ENCODE measurements at places on chromosomes 7 and 10. TPM values are rescaled to one million over a fixed set of nuclear protein-coding genes. Genes with fewer than 3 reads are reported as not detected.
A peak's percentile ranks its signal among the peaks of the same experiment; 100 is the strongest.

Gene NUP205
- polyA plus RNA-seq = 30.9 TPM

DNA sequence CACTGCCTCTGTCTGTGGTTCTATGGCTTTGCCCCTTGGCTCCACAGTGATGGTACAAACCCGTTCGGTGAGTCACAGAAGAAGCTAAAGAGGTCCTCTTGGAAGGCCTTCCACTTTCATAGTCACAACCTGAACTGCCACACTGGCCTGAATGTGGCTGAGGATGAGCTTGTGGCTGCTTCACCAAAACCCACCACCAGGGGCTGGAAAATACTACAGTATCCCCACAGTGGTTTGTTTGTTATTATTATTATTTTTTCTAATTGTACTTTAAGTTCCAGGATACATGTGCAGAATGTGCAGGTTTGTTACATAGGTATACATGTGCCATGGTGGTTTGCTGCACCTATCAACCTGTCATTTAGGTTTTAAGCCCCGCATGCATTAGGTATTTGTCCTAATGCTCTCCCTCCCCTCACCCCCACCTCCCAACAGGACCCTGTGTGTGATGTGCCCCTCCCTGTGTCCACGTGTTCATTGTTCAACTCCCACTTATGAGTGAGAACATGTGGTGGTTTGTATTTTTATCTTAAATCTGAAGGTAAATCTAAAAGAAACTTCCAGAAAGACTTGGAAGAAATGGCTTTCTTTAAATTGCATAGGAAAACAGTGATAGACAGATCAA, 160.8 kb upstream of the NPSR1 start:
- H3K27ac ChIP-seq = no peak overlapping the region
- H3K27me3 ChIP-seq = no peaks in the 10 kb centered on the region
- H3K4me3 ChIP-seq = no peak overlapping the region
- no peak for DNase-seq

Gene HSPA12A
- polyA plus RNA-seq = 16.0 TPM

Gene OR13A1
- not detected for polyA plus RNA-seq

GRCh38 chr7:134088199-134088598, 38.9 kb upstream of the LRGUK start:
- H3K27me3 ChIP-seq = no peaks in the 10 kb centered on the region
- H3K27ac ChIP-seq = no peak overlapping the region
- H3K4me3 ChIP-seq = no peak overlapping the region
- no peak for DNase-seq
- H3K36me3 ChIP-seq = no peaks in the 10 kb centered on the region

DNA sequence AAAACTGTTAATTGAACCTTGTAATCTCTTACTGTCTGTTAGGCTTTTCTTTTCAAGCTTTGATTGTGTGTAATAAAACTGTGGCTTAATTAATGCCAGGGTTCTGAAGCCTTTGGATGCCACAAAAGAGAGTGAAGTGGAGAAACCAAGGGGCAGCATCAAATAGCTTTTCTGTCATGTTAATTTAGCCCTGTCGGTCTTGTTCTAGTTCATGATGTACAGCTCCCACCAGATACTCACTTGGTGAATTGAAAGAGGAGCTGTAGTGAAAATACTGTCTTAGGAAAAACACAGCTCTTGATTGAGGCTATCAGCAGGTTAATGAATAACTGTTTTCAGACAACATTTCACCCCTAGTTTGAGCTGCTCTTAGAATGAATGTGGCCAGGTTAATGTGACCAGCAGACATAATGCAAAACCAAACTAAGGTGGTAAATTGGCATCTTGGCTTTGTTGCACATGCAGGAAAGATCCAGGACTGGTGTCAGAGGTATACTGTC, 94.2 kb downstream of the POLL start:
- no peaks in the 10 kb centered on the region for H3K27me3 ChIP-seq
- no peak overlapping the region for H3K4me3 ChIP-seq
- no peaks in the 10 kb centered on the region for H3K36me3 ChIP-seq

DNA sequence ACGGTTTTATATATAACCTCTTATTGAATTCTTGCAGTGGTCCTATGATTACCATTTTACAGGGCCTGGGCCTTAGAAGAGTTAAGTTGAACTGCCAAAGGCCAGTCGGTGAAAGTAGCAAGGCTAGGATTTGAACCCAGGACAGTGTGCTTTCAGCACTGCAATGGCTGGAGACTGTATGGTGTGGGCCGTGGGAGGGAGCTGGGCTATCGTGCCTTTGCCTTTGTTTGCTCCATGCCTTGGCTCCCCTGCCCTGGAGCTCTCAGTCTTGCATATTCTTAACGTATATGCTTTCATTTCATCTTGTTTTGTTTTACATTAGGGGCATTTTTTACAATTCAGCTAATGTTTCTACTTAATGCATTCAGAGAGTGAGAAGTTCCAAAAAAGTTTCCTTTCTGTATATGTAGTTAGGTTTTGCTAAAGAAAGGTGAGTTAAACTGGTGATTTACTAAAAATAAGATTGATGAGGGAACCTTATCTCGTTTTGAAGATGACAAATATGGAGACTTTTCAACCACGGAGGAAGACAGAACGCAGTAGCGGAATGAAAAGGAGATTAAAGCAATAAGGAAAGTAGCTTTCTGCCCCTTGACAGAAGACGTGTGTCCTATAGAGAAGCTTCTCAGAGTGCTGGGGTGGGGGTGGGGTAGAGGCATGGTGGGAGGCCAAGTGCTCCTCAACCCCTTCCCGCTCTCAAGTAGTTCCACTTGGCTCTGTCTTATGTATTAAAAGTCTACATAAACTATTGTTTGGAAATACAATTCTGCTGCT, 82.5 kb downstream of the RTKN2 start:
- no peaks in the 10 kb centered on the region for H3K36me3 ChIP-seq
- no peak overlapping the region for H3K27ac ChIP-seq
- H3K4me3 ChIP-seq = no peak overlapping the region
- H3K27me3 ChIP-seq = no peaks in the 10 kb centered on the region

- H3K27me3 ChIP-seq = no peaks in the 10 kb centered on the region
- no peaks in the 10 kb centered on the region for H3K36me3 ChIP-seq
- H3K4me1 ChIP-seq = no peaks in the 10 kb centered on the region
- no peak overlapping the region for H3K4me3 ChIP-seq
- no peak for DNase-seq
- no peak overlapping the region for H3K27ac ChIP-seq
These were observed 256.2 kb downstream of the LHFPL3 start for GRCh38 chr7:104584620-104585019.

DNA sequence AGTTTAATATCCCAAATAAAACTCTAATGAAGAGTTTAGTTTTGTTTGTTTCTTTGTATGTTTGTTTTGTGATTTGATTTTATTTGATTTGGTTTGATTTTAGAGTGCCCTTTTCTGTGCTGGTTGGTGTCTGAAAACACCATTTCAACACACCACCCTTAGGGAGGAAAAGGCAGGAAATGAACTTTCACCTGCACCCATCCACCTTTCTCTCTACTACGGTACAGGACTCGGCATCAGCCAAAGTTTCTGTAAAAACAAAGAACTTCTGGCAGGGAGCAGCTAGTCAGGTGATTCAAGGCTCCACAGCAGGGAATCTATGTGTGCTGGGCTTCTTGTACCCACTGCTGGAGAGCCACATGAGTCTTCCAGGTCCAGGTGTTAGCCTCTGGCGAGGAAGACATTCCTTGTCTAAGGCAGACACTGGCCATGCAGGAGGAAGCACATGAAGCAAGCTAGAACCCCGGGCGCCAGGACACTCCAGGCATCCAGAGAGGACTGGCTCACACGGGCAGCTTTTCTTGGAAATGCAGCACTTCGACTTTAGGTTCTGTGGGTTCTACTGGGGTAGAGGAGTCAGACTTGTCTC, 22.1 kb upstream of the STK17A start:
- no peaks in the 10 kb centered on the region for H3K36me3 ChIP-seq
- no peaks in the 10 kb centered on the region for H3K4me1 ChIP-seq
- H3K4me3 ChIP-seq = no peak overlapping the region
- no peak for DNase-seq

Gene CDHR1
- polyA plus RNA-seq = 0.17 TPM

DNA sequence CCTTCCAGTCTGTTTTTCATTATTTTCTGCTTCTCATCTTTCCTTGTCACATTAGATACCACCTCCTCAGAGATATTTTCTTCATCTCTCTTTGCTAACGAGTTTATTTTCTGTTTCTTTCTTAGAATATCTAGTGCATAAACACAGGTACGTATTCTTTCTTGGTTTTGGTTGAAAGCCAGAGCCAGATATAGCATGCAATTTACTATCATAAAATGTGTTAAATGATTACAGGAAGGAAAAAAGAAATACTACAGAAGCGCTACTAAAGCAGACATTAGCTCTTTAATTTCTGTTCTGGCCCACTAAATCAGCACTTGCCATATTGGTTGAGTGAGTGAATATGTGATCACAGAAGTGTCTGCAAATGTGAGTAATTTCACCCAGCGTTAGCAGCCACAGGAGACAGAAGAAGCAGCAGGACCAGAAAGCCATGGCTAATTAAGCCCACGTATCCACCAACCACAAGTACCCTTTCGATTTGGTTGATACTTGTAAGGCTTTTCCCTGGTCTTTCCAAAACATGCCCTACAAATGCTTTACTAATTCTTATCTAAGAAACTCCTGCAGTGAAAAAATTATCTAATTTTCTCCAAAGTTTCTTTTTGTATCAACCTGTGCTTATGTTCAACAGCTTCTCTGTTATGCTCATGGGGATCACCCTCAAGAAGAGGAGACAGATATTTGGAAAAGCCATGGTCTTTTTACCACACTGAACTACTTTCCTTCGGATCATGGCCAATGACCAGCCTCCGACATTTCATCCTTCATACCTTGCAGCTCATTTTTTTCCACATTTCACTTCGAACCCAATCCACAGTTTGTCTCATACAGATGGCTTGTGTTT, 23.1 kb upstream of the MACC1 start:
- no peak for DNase-seq
- no peaks in the 10 kb centered on the region for H3K36me3 ChIP-seq
- H3K27ac ChIP-seq = peak overlapping the region; percentile 36
- H3K4me1 ChIP-seq = peaks cover 10% of the 10 kb centered on the region
- H3K27me3 ChIP-seq = no peaks in the 10 kb centered on the region
- H3K4me3 ChIP-seq = no peak overlapping the region

- peaks cover 3% of the 10 kb centered on the region for H3K36me3 ChIP-seq
- no peak overlapping the region for H3K27ac ChIP-seq
- H3K27me3 ChIP-seq = no peaks in the 10 kb centered on the region
- no peak for DNase-seq
- H3K4me3 ChIP-seq = no peak overlapping the region
These were observed 25.2 kb downstream of the SEC23IP start for GRCh38 chr10:119917777-119918176.

Measured in ovary (tissue), 10 donors.